ENCODE measurements at places on chromosomes 4 and X.

- no peaks in the 10 kb centered on the region for H3K27me3 ChIP-seq
- no peaks in the 10 kb centered on the region for H3K4me1 ChIP-seq
- no peak overlapping the region for H3K27ac ChIP-seq
- no peak overlapping the region for H3K4me3 ChIP-seq
- no peaks in the 10 kb centered on the region for H3K36me3 ChIP-seq
Observed at GRCh38 chrX:19659929-19660328, 144.6 kb upstream of the MAP3K15 start.

GRCh38 chr4:148881860-148882643 is 439.8 kb upstream of the NR3C2 start:
- H3K4me3 ChIP-seq, result no peak overlapping the region
- no peaks in the 10 kb centered on the region for H3K27me3 ChIP-seq
- H3K27ac ChIP-seq, result no peak overlapping the region
- no peaks in the 10 kb centered on the region for H3K4me1 ChIP-seq

DNA sequence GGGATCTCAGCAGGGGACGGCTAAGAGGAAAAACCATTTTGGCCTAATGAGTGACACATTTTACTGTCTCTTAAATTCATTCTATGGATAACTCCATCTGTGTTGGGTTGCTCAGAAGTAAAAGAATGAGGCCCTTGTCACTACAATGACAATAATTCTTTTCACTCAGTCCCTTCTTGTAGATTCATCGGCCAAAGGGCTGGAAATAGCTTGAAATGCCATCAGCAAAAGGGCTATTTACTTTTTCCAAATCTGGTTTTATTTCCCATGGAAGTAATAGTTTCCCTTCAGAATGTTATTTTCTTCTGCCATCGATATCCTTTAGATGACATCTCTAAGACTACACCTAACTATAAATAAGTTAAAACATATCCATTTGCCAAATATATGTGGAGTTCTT is 7.4 kb downstream of the MEPE start:
- H3K27me3 ChIP-seq, result no peaks in the 10 kb centered on the region
- no peaks in the 10 kb centered on the region for H3K36me3 ChIP-seq
- no peak overlapping the region for H3K4me3 ChIP-seq
- H3K27ac ChIP-seq, result no peak overlapping the region
- no peaks in the 10 kb centered on the region for H3K4me1 ChIP-seq

DNA sequence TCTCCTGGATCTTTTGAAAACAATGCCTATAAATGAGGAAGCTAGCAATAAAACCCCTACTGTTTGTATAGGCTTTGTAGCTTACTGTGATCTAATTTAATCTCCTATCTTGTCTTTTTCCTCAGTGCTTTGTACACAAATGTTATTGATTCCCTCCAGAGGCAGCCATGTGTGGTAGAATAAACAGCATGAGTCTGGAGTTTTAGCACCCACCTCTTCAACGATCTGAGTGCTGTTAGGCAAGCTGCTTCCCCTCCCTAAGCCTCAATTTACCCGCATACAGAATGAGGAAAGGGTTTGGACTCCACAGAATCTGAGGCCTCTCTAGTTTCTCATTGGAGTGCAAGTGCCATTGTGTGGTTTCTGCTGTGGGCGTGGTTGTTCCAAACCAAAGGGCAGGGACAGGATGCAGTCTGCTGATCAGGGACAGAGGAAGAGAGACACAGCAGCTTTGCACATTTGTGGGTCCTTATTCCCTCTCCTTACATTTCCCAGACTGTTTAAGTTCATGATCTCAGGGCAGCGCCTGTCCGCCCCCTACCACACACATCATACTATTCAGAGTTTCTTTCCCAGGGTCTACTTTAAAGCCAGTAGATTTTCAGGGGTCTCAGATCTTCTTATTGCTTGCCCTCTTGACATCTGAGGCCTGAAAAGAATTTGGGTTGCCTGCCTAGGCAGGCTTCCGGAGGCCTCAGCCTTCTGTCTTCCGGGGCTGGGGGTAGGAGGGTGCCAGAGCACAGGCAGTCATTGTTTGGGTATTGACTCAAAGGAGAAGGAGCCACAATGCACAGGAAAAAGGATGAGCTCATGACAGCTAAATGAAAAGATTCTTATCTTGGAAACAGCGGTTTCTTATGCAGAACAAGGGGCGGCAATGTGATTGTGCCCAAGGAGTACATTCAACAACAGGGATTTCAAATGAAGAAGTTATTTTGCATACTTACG is 114.9 kb upstream of the TEX13D start:
- no peaks in the 10 kb centered on the region for H3K27me3 ChIP-seq
- peaks cover 7% of the 10 kb centered on the region for H3K4me1 ChIP-seq
- no peak overlapping the region for H3K4me3 ChIP-seq
- peak overlapping the region; percentile 67 for H3K27ac ChIP-seq
- no peaks in the 10 kb centered on the region for H3K36me3 ChIP-seq
- DNase-seq, result no peak

DNA sequence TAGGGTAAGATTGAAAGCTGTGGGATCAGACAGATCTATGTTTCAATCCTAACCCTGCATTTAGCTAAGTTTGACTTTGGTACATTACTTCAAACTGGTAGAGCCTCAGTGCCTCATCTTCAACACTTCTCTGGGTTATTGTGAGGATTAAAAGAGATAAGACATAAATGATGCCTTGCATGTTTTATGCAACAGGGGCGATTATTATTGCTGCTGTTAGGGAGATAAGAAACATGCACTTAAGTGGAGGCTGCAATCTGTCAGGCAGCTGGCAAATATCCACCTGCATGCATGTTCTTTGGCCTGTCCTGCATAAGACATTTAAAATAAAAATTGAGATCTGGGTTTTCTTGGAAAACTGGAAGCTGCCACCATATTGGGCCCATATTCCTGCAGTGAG is 24.6 kb downstream of the UNC5C start:
- no peaks in the 10 kb centered on the region for H3K36me3 ChIP-seq
- H3K27ac ChIP-seq, result no peak overlapping the region
- no peak overlapping the region for H3K4me3 ChIP-seq
- H3K4me1 ChIP-seq, result no peaks in the 10 kb centered on the region
- no peaks in the 10 kb centered on the region for H3K27me3 ChIP-seq

DNA sequence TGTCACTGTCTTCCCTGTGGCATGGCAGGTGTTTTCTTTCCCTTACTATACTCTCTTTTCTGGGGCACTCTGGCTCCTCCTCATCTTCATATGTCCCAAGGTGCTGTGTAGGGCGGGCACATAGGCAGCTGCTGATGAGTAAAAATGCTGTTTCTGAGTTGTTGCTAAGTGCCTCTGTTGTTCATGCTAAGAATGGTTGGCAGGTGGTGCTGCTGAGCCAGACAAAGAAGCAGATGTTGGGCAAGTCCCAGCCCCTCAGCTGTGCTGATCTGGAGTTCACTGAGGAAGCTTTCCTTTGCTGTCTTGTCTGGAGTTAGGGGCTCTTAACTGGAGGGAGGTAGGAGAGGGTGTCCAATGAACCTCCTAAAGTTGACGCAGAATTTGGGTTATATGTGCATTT is 40.6 kb downstream of the HADH start:
- H3K27ac ChIP-seq, result no peak overlapping the region
- no peak overlapping the region for H3K4me3 ChIP-seq
- DNase-seq, result no peak
- no peaks in the 10 kb centered on the region for H3K27me3 ChIP-seq

- H3K27me3 ChIP-seq, result no peaks in the 10 kb centered on the region
- H3K36me3 ChIP-seq, result no peaks in the 10 kb centered on the region
- no peaks in the 10 kb centered on the region for H3K4me1 ChIP-seq
- DNase-seq, result no peak
Observed at GRCh38 chrX:96445531-96446065, 239.0 kb upstream of the DIAPH2 start.

DNA sequence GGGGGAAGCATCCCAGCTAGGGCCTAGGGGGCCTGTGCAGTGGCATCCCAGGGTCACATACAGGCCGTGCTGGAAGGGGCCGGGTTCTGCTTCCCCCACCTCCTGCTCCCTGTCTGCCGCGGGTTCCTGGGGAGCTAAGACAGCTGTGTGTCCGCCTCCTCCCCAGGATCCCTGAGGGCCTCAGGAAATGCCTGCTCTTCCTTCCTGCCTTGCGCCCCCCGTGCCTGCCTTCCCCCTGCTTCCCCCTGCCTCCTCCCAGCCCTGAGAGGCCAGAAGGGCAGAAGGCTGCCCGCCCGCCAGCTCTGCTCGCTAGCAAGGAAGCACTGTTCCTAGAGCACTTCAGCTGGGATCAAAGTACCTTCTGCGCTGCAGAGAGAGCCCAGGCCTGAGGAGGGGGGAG is 2.9 kb upstream of the BGN start:
- H3K27me3 ChIP-seq, result no peaks in the 10 kb centered on the region
- H3K4me1 ChIP-seq, result peaks cover 4% of the 10 kb centered on the region
- peak overlapping the region; percentile 49 for H3K27ac ChIP-seq
- no peaks in the 10 kb centered on the region for H3K36me3 ChIP-seq
- DNase-seq, result no peak

- H3K36me3 ChIP-seq, result no peaks in the 10 kb centered on the region
- no peak overlapping the region for H3K27ac ChIP-seq
- H3K4me1 ChIP-seq, result peaks cover 40% of the 10 kb centered on the region
- no peak for DNase-seq
- no peaks in the 10 kb centered on the region for H3K27me3 ChIP-seq
Observed at GRCh38 chr4:120919358-120919757, 3.2 kb downstream of the PRDM5 start.

- no peaks in the 10 kb centered on the region for H3K36me3 ChIP-seq
- H3K27me3 ChIP-seq, result no peaks in the 10 kb centered on the region
- H3K4me1 ChIP-seq, result no peaks in the 10 kb centered on the region
Observed at GRCh38 chrX:74423289-74423998, 2.2 kb downstream of the SLC16A2 start.

- H3K36me3 ChIP-seq, result no peaks in the 10 kb centered on the region
- no peak overlapping the region for H3K27ac ChIP-seq
- no peaks in the 10 kb centered on the region for H3K4me1 ChIP-seq
- DNase-seq, result no peak
- H3K4me3 ChIP-seq, result no peak overlapping the region
Observed at GRCh38 chr4:86014599-86014998, 345.3 kb downstream of the MAPK10 start.

- no peak for DNase-seq
- H3K27ac ChIP-seq, result no peak overlapping the region
- no peaks in the 10 kb centered on the region for H3K27me3 ChIP-seq
- no peaks in the 10 kb centered on the region for H3K4me1 ChIP-seq
Observed at GRCh38 chr4:15331930-15332329, 95.9 kb upstream of the C1QTNF7 start.

GRCh38 chr4:98482847-98483806 is 175.3 kb downstream of the TSPAN5 start:
- no peak for DNase-seq
- no peaks in the 10 kb centered on the region for H3K27me3 ChIP-seq
- no peak overlapping the region for H3K4me3 ChIP-seq
- no peak overlapping the region for H3K27ac ChIP-seq

DNA sequence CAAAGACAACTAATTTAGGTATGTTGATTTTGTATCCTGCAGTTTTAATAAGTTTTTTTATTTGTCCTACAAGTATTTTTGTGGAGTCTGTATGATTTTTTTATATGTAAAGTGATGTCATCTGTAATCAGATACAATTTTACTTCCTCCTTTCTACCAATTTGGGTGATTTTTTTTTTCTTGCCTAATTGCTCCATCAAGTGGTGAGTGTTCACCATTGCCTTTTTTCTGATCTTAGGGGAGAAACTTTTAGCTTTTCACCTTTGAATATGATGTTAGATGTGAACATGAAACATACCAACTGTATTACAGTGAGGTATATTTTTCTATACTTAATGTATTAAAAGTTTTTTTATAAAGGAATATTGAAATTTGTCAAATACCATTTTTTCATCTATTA is 362.3 kb downstream of the PABPC4L start:
- no peak overlapping the region for H3K4me3 ChIP-seq
- no peak overlapping the region for H3K27ac ChIP-seq
- no peaks in the 10 kb centered on the region for H3K4me1 ChIP-seq
- no peak for DNase-seq
- no peaks in the 10 kb centered on the region for H3K27me3 ChIP-seq

GRCh38 chrX:38571058-38571457 is 9.7 kb downstream of the TSPAN7 start:
- no peaks in the 10 kb centered on the region for H3K4me1 ChIP-seq
- no peak overlapping the region for H3K4me3 ChIP-seq
- H3K36me3 ChIP-seq, result no peaks in the 10 kb centered on the region

- DNase-seq, result no peak
- H3K4me3 ChIP-seq, result no peak overlapping the region
- no peak overlapping the region for H3K27ac ChIP-seq
- H3K27me3 ChIP-seq, result no peaks in the 10 kb centered on the region
- no peaks in the 10 kb centered on the region for H3K4me1 ChIP-seq
Observed at GRCh38 chr4:137470806-137471205, 61.5 kb downstream of the PCDH18 start.

DNA sequence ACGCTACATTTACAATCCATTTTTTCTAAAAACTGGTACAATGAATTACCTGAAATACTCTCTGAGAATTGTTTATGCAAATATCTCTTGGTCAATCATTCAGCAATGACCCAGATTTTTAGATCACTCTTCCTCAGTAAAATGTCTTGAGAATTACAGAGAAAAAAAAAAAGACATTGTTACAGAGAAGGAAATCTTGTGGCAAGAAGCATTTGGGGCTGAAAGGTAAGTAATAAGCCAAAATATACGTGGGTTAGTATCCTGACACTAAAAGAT is 19.6 kb upstream of the TET2 start:
- H3K27ac ChIP-seq, result no peak overlapping the region
- H3K4me3 ChIP-seq, result no peak overlapping the region
- no peaks in the 10 kb centered on the region for H3K4me1 ChIP-seq
- no peaks in the 10 kb centered on the region for H3K27me3 ChIP-seq
- no peak for DNase-seq

- no peak overlapping the region for H3K27ac ChIP-seq
- no peaks in the 10 kb centered on the region for H3K27me3 ChIP-seq
- DNase-seq, result no peak
- no peaks in the 10 kb centered on the region for H3K36me3 ChIP-seq
- H3K4me1 ChIP-seq, result no peaks in the 10 kb centered on the region
Observed at GRCh38 chr4:72496119-72496518, 72.9 kb downstream of the ADAMTS3 start.

- no peak overlapping the region for H3K27ac ChIP-seq
- H3K4me1 ChIP-seq, result no peaks in the 10 kb centered on the region
- no peaks in the 10 kb centered on the region for H3K27me3 ChIP-seq
- no peaks in the 10 kb centered on the region for H3K36me3 ChIP-seq
- H3K4me3 ChIP-seq, result no peak overlapping the region
Observed at GRCh38 chr4:75254745-75255144, 259.5 kb downstream of the RCHY1 start.

DNA sequence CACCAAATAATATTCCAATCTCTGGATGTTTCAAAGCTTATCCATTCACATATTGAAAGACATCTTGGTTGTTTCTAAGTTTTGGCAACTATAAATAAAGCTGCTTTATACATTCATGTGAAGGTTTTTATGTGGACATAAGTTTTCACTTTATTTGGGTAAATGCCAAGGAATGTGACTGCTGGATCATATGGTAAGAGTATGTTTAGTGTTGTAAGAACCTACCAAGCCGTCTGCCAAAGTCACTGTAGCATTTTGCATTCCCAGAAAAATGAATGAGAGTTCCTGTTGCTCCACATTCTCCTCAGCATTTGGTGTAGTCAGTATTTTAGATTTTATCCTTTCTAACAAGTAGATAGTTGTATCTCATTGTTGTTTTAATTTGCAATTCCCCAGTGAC is 1047.7 kb downstream of the C4orf33 start:
- no peaks in the 10 kb centered on the region for H3K4me1 ChIP-seq
- no peaks in the 10 kb centered on the region for H3K36me3 ChIP-seq
